ENCODE measurements at places on chromosomes 11 and 22.
A peak's percentile ranks its signal among the peaks of the same experiment; 100 is the strongest.

GRCh38 chr11:65045728-65046127, 4.7 kb downstream of the SAC3D1 start:
- no peak for DNase-seq

- DNase-seq, result no peak
These were observed 111.4 kb downstream of the ATXN10 start for GRCh38 chr22:45783021-45783420.

- DNase-seq, result no peak
These were observed 5.4 kb upstream of the FTH1 start for GRCh38 chr11:61972672-61973475.

DNA sequence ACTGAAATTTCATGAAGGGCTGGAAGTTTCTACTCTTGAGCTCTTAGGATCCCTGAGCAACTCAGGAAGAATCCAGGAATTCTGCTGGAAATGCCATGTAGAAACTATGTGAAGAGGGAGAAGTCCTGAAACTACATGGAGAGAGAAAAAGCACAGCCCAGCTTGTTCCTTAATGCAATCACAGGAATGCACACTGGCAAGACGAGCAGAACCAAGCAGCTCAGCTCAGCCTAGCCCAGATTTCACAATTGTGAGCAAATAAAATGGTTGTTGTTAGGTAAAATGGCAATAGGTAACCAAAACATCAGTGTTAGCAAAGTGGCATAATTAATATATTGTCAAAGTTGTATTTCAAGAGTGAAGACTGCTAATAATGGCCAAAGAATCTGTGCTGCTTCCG, 28.1 kb downstream of the ZNF214 start:
- DNase-seq, result no peak

DNA sequence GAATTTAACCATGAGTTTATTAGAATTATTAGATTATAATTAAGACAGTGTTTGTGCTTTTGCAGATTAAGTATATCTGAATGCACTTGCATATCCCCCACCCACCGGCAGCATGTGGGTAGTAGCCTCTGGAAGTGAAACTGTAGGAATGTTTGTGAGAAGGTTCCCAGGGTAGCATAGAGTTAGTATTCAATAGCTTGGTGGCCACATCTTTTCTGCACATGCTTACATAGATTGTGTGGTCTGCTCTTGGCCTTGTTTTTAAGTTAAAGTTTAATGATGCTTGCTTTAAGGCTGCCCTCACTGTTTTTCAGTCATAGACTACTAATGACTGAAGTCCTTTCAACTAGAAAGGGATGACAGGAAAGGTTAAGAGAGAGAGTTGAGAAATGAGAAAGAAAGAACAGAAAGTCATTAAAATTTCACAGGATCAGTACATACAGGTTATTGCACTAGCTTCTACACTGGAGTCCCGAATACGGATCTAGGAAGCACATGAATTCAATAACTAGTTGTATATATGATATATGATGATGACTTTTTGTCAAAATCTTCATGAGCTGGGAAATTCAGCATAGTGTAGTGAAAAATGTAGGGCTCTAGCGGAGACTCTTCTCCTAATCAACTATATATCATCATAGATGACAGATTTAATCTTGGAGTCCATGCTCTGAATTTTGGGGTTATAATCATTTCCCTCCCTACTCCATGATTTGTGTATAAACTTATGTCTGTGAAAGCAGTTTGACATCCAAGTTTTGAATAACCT, 137.1 kb downstream of the ARHGAP42 start:
- no peak for DNase-seq

- DNase-seq, result no peak
These were observed 9.8 kb downstream of the PAX6 start for GRCh38 chr11:31801298-31801702.

GRCh38 chr11:38824573-38824972, 2226.5 kb upstream of the RAG2 start:
- DNase-seq, result peak; percentile 12

- DNase-seq, result no peak
These were observed 4.7 kb upstream of the SLC22A12 start for GRCh38 chr11:64586366-64586765.

DNA sequence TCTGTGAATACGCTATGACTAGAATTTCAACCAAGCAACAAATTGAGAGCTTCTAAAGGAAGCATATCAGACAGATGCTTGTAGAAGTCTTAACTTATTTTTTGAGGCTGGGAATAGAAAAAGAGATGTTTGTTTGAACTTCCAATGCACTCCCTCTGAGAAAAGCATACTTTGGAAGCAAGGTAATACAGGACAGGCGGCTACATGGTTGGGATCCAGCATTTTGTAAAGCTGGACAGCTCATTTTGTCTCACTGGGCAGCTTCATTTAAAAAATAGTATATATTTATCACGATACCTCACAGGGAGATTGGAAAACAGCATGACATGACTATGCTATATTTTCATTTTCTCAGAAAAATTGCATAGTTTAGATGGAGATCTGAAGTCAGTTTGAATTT, 821.3 kb upstream of the API5 start:
- DNase-seq, result no peak

GRCh38 chr22:28029956-28030355, 110.9 kb upstream of the PITPNB start:
- DNase-seq, result no peak

DNA sequence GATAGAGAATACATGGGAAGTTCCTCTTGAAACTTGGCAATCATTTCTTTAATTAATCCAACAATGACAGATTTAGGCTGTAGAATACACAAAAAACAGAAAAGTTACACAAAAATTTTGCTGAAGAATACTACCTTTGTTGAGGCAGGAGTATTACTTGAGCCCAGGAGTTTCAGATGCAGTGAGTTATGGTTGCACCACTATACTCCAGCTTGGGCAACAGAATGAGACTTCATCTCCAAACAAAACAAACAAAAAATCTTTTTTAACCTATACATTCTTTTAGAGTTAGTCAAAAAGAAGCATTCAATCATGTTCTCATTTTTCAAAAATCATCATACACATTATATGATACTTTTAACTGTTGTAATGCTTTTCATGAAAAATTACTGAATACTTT, 22.1 kb downstream of the UEVLD start:
- DNase-seq, result no peak

DNA sequence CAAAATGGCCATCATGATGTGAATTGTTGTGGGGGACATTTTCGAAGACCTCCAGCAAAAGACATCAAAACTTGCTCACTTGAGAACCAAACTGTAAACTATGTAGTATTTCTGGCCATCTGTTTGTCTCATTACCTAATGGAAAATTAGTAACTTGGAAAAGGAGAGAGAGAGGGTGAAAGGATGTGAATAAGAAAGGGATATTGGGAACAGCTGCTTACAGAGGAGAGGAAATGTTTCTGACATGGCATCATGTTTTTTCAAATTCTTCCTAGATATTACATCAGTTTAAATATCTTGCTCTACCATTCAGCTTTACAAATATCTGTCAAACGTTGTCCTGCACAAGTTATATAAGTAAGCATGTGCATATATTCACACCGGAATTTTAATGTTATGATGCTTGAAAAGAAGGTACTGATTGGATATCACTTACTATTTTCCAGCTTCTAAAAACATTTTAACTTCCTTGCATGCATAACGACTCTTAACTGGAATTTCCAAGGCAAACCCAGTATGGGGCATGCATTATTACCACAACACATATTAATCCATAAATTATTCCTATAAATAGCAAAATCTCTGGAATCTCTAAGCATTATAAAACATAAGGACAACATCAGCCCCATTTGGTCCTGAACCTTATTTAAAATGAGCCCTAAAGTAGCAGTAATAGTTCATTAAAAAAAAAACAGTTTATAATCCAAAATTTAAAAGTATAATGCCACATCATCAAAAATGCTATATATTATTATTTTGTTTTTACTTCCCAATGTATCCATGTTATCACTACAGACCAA, 20.0 kb downstream of the GUCY1A2 start:
- no peak for DNase-seq

GRCh38 chr11:119341222-119342022, 739 bp upstream of the C1QTNF5 start:
- no peak for DNase-seq

GRCh38 chr11:124868331-124869274, 3.4 kb downstream of the ROBO3 start:
- no peak for DNase-seq

DNA sequence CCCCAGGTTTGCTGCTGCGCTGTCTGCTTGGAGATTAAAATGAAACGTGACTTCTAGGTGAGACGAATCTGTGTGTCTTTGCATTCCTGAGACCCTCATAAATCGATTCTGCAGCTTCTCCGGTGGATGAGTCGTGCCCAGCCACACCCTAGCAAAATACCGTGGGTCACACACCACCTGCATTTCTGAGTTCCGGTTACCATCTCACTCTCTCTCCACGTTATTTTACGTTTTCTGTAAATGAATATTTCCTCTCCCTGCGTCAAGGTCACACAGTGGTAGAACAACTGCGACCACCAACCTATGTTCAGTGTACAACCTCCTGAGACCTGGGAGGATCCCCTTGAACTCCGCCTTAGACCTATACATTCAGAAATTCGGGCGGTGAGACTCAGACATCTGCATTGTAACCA, 1.1 kb downstream of the YWHAH start:
- no peak for DNase-seq

GRCh38 chr22:30277547-30278344, 11.1 kb upstream of the OSM start:
- DNase-seq, result no peak

- DNase-seq, result no peak
These were observed 192.6 kb upstream of the NAV2 start for GRCh38 chr11:19519912-19520641.

DNA sequence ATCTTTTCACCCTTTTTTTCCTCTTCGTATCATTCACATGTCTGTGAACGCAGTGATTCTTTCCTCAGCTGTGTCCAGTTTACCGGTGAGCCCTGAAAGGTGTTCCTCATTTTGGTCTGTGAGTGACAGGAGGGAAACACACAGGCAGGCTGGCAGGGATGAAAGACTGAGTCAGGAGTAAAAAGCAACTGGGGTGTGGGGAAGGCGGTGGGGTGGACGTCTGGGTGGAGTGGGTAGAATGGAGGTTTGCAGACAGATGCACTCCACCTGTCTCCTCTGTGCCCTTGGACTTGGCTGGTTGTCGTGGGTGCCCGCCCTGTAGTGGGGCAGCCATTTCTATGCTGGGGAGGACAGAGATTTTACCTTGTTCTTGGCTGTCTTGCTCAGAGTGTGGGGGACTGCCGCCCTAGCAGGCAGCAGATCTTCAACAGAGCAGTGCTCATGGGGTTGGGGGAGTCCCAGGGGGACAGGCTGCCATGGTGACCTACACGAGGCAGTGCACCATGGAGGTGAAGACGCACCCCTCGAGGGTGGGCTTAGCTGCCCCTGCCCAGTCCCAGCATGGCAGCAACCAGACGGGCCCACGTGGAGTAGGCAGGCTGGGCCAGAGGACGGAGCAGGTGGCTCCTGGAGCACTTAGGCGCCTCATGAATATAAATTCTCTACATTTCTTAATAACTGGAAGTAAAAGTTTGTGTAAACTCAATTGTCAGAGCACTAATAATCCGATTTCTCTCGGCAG, 603.7 kb downstream of the TBC1D22A start:
- no peak for DNase-seq

GRCh38 chr11:125090816-125091215, 20.6 kb downstream of the TMEM218 start:
- DNase-seq, result no peak

DNA sequence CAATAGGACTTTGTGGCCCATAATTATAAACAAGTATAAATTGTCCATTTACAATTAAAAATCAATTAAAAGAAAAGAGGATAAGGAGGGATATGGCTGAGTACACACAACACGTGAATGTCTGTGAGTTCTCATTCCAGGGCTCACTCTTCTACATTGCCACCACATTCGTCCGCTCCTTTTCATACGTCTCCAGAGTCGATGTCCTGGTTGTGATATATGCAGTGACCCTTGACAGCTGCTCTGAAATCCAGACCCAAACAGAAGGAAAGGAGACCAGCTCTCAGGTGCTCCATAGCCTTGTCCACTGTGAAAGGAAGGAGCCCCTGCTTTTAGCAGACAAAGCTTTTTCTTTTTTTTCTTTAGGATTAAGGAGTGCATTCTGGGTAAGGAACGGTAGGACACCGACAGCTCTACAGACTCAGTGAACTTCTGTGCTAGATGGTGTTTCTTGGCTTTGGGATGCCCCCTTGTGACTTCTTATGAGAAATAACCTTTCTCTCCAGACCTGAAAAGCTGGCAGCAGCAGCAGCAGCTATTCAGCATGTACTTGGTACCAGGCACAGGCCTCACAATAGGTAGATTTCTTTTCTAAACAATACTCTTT, 19.7 kb upstream of the DNAJB13 start:
- DNase-seq, result peak; percentile 50

- DNase-seq, result no peak
These were observed 29.4 kb downstream of the SLC1A2 start for GRCh38 chr11:35389897-35390465.

GRCh38 chr11:34869425-34869824, 46.8 kb downstream of the APIP start:
- no peak for DNase-seq

DNA sequence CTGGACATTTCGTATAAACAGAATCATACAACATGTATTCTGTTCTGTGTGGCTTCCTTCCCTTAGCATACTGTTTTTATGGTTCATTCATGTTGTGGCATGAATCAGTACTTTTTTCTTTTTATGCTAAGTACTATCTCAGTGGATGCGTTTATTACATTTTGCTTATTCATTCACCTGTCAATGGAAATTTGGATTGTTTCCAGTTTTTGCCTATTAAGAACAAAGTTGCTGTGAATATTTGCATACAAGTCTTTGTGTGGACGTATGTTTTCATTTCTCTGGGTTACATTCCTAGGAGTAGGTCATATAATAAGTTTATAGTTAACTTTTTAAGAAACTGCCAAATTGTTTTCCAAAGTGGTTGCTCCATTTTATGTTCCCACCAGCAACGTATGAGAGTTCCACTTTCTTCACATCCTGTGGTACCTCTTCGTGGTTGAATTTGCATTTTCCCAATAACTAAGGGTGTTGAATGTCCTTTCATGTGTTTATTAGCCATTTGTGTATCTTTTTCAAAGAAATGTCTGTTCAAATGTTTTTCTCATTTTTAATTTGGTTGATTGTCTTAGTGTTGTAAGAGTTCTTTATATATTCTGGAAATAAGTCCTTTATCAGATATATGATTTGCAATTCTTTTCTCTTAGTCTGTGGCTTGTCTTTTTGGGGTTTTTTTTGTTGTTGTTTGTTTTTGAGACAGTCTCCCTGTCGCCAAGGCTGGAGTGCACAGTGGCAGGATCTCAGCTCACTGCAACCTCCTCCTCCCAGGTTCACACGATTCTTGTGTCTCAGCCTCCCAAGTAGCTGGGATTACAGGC, 46.0 kb upstream of the MICAL2 start:
- no peak for DNase-seq

- DNase-seq, result no peak
These were observed 28.8 kb upstream of the MOB2 start for GRCh38 chr11:1515082-1516060.

DNA sequence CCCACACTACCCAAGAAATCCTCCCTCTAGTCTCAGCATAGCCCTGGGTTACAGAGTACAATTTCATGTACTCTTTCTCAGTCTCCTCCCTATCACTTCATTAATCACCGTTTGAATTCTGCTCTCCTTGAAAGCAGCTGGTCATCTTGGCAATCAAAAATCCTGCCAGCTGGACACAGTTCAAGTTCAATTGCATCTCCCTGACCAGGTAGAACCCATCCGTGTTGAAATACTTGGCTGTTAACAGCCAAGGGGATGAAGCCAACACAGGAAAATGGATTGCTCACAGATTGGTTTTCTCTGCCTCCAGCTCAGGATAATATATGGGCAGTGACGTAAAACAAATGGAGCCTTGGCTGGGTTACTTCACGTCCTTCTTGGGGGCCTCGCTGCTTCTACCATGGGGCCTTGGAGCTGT, 55.1 kb upstream of the GRK3 start:
- DNase-seq, result no peak

GRCh38 chr22:22800716-22801115, 86.9 kb upstream of the IGLL5 start:
- DNase-seq, result no peak

All from CMK (cell line).